Retinal pigment epithelial cell (primary cell): ENCODE measurements at places on chromosomes 13 and 19.

DNA sequence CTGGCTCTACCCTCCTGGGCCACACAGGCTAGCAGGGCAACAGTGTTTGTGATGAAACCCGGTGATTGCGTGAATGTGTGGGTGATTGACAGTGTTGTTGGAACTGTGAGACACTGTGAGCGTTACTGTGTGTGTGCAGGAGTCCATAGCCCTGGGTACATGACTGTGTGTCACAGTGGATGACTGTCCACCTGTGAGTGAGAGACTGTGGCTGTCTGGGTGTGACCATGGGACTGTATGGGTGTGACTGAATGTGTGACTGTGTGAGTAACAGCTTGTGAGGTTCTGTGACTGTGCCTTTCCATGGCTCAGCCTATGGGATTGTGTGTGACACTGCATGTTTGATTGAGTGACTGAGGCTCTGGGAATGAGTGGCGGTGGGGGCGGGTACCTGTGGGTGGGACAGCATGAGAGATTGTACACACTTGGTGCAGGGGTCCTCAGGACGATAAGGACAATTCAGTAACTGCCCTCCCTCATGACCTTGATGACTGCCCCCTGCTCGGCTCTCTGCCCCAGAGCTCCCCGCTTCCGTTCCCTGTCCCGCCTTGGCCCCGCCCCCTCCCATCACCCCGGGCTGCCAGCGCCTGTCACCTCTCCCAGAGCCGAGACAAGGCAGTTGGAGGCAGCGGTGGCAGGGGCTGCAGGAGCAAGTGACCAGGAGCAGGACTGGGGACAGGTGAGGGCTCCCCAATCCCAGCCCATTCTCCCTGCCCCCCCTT is at the start of gene GIPR:
Gene GIPR, plus strand, starts transcription at position 602 of the 722 bp plus-strand sequence. CDS start 1,300 bp downstream, outside the sequence.
- DNase-seq = no peak

GRCh38 chr13:109297628-109298027 is 488.8 kb downstream of the IRS2 start:
- DNase-seq = no peak

DNA sequence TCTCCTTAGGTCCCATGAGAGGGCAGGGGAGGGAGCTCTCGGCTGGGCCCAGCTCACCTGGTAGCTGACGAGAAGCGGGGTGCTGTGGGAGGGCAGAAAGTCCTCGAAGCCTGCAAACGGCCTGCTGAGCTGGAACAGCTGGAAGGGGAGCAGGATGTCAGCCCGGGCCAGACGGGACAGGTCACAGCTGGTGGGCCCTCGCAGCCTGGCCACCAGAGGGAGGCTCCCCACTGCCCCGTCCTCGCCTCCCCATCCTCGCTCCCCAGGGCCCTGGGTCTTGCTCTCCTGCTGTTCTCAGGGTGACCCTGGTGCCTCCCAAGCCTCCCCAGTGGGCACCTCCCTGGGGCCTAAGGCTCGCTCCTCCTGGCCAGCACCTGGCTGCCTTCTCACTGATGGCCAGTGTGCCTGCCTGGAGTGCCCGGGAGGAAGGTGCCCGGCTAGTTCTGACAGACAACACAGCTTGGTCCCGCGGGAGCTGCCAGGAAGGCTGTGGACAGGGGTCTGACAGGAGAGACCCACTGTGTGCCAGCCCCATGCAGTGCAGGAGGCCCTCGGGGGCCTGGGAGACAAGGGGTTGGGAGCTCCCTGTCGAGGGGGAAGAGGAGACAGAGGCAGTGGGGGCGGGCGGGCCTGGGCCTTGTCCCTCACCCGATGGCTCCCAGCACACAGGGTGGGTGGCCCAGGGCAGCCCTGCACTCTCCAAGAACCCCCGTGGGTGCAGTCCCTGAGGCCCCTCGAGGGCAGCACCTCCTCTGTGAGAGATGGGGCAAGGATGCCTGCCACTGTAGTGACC is 20.3 kb downstream of the GPX4 start:
- no peak for DNase-seq

DNA sequence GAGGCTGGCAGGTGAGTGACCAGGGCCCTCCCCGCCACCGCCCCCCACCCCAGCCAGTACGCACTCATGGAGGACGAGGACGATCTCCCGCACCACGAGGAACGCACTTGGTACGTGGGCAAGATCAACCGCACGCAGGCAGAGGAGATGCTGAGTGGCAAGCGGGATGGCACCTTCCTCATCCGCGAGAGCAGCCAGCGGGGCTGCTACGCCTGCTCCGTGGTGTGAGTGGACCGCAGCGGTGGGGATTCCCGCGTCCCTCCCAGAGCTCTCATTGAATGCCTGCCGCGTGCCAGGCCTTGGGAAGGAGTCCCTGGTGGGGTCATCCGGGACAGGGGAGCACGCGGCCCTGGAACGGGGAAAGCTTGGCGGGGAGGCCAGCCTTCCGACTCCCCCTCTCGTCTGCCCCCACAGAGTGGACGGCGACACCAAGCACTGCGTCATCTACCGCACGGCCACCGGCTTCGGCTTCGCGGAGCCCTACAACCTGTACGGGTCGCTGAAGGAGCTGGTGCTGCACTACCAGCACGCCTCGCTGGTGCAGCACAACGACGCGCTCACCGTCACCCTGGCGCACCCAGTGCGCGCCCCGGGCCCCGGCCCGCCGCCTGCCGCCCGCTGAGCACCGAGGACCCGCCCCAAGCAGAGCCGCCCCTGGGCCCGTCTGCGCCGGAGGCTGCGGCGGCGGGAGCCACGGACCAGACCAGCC is 4.8 kb upstream of the IFI30 start:
- no peak for DNase-seq

- DNase-seq = no peak
Measured at GRCh38 chr13:99809926-99810325, 161.6 kb downstream of the ZIC5 start.

- no peak for DNase-seq
Measured at GRCh38 chr13:44930963-44931623, 58.2 kb downstream of the NUFIP1 start.

GRCh38 chr19:391207-391557 is 17.8 kb downstream of the C2CD4C start:
- no peak for DNase-seq

- DNase-seq = no peak
Measured at GRCh38 chr19:50322931-50323781, 6.0 kb downstream of the KCNC3 start.

DNA sequence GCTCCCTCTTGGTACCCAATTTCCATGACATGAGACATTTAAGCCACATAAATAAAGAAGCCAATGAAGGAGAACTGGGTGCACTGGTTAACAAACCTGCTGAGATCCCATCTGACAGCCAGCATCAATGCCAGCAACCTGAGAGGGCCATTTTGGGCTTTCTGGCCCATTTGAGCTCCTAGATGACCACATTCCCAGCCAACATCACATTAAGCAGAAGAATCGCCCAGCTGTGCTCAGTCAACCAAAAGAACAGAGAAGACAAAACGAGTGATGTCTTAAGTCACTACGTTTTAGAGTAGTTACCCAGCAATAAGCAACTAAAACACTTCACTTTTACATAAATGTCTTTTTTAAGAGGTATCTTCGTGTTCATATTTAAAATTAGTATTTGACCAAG is 21.9 kb downstream of the LCP1 start:
- DNase-seq = no peak

GRCh38 chr13:113119822-113120189 is 2.8 kb upstream of the F10 start:
- DNase-seq = no peak
